Cardiac septum (tissue), 1 donor: ENCODE measurements at places on chromosomes 11 and 22. TPM values are rescaled to one million over a fixed set of nuclear protein-coding genes. Genes with fewer than 3 reads are reported as not detected.

The F2 gene
- total RNA-seq: not detected

GRCh38 chr11:14582793-14583192 is 60.8 kb upstream of the PDE3B start:
- no peak for DNase-seq

- DNase-seq: no peak
These were observed 112.1 kb downstream of the ATXN10 start for GRCh38 chr22:45783690-45784089.

DNA sequence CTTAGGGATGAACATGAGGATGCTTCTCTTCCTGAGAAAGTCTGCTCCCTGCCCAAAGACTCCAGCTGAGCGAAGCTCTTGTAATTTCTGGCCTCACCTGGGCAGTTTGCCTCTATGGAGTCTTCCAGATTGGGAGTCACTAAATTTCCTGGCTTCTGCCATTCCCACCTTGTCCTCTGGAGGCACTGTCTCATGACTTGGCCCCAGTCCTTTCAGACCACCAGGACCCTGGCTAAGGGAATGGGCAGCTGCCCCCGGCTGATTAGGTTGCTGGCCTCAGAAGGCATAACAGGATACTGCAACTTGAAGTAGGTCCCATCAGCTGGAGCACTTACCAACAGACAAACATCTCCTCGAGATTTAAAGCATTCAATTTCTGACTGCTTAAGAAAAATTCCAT is 128.1 kb upstream of the SPON1 start:
- no peak for DNase-seq

The SYT7 gene
- total RNA-seq: 9.3 TPM

The ANGPTL5 gene
- 1.9 TPM for total RNA-seq

GRCh38 chr22:47865626-47866025 is 1103.2 kb downstream of the TBC1D22A start:
- DNase-seq: no peak

DNA sequence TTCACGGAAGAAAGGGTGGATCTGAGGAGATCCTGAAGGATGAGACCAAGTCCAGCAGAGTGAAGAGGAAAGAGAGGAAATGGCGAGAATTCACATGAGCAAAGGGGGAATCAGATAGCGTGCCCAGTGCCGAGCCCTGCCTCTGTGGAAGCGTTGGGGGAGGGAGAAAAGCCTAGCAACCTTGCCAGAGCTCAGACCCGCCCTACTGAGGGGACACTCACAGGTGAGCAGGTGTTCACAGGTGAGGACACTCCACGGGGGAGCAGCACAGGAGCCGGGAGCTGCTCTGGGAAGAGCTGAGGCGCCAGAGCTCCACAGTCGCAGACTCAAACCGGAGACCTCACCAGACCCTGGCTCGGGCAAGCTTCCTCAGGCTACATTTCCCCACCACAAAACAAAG is 56.2 kb downstream of the MICAL3 start:
- DNase-seq: no peak

- DNase-seq: peak; percentile 36
These were observed 52.7 kb downstream of the RTL6 start for GRCh38 chr22:44445307-44445680.

- no peak for DNase-seq
These were observed 115.9 kb downstream of the FBXO7 start for GRCh38 chr22:32590556-32590955.

DNA sequence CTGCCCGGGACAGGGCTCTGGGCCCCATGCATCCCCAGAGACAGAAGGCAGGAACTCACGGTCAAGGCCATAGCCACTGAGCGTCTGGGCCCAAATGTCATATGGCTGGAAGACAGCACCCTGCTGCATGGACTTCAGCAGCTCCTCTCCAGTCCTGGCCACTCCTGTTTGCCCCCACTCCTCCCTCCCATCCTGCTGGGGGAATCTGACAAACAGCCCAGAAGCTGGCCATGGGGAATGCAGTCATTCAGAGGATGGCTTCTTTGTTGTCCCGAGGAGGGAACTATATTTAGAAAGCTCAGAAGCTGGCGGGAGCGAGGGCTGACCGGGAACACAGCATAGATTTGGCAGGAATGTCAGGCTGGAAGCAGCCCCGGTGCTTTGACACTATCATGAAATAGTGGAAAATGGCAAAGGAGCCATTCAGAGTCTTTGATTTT is 35.0 kb downstream of the DKK3 start:
- DNase-seq: peak; percentile 89

The ARVCF gene
- 46.8 TPM for total RNA-seq

- DNase-seq: no peak
These were observed 97.6 kb upstream of the BID start for GRCh38 chr22:17871726-17872458.

- peak; percentile 94 for DNase-seq
These were observed 589 bp upstream of the GNAZ start for GRCh38 chr22:23069502-23070357.

DNA sequence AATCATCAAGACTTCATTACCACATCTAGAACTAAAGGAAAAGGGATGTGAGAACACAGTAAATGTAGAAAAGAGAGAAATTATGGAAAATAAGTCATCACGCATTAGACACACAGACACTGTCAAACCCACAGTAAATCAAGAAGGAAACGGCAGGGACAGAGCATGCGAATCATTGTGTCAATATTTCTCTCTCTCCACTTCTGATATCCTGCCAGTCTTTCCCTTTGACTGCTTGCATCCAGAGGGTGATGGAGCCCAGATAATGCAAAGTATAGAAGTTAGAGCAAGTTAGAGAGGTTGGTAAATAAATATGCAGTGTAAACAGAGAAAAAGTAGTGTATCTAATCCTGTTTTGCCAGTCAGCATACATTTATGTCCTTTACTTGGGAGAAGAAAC is 706.8 kb upstream of the ANO3 start:
- no peak for DNase-seq

GRCh38 chr11:131290185-131290584 is 80.2 kb upstream of the NTM start:
- no peak for DNase-seq

DNA sequence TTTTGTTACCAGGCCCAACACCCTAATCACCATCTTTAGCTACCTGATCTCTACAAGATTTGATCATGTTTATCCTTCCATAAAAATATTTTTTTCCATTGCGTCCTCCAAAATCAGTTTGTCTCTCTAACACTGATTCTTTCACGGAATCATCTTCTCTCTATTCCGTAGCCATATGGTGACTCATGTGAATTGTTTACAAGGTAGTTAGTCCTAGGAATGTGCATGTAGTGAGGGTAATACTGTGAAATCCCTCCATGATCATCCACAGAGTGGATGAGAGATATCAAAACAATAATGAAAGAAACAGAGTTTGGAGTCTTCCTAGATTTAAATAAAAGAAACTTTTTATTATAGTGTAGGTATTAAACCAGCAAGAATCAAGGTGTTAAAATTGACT is 230.2 kb downstream of the METTL15 start:
- no peak for DNase-seq

DNA sequence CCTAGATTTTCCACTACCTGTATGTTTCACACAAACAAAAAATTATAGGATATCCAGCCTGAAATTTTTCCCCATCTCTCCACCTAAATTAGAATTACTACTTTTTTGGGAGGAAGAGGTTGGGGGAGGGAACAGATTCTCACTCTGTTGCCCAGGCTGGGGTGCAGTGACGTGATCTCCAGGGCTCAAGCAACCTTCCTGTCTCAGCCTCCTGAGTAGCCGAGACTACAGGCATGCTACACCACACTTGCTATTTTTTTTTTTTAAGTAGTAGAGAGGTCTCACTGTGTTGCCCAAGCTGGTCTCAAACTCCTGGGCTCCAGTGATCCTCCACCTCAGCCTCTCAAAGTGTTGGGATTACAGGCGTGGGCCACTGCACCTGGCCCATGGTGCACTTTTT is 9.5 kb downstream of the JAML start:
- DNase-seq: no peak

DNA sequence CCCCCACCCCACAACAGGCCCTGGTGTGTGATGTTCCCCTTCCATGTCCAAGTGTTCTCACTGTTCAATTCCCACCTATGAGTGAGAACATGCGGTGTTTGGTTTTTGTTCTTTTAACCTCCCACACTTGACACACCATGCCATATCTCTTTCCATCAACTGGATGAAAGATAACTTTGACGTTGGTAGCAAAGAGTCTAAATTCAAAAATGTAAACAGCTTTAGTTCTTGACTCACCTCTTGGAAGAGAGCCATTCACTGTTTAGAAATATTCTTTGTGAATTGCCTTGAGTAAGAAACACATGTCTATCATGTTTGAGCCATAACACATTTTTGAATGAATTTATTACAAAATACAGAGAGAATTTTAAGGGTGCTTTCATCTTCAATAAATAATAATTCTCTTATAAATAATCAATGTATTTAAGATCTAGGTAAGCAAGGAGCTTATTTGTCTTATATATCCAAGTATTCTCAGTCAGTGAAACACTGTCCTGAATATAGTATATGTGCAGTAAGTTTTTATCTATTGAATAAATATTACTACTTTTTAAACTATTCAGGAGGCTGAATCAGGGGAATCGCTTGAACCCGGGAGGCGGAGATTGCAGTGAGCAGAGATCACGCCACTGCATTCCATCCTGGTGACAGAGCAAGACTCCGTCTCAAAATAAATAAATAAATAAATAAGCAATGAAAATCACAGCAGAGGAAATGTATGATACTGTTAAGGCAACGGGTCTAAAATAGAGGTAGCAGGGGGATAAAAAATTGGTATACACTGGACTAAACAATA is 6.7 kb downstream of the CARD18 start:
- DNase-seq: no peak

The BCO2 gene
- total RNA-seq: 67.8 TPM

DNA sequence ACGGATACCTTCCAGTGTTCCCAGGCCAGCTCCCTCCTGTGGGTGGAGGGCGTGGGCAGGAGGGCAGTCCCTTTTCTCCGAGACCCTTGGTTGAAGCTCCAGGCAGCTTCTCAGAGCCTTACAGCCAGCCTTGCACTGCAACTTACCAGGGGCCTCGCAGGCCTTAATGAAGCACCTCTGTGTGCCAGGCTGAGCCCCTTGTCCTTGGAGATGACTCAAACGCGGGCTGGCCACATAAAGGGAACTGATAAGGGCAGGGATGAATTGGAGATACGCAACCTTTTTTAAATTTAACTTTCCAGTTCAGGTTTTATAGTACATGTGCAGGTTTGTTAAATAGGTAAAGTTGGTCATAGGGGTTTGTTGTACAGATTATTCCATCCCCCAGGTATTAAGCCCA is 72.7 kb downstream of the WNT7B start:
- no peak for DNase-seq

- DNase-seq: no peak
These were observed 1.6 kb downstream of the C1QTNF6 start for GRCh38 chr22:37186228-37186996.

DNA sequence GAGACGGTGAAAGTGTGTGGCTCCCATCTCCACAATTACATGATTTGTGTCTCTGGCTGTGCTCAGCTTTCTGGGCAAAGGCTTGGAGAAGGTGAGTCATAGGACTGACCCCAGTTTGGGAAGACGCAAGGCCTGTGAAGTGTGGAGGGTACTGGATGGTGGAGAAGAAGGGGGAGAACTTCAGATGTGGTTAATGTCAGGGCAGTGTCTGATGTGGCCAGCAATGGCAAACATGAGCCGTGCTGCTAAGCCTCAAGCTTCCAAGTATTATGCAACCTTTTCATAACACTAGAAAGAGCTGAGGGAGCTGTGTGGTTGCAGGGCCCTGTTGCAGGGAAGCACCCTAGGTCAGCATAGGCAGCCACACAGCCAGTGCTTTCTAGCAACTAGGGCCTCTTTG is 110.9 kb downstream of the NTM start:
- no peak for DNase-seq

DNA sequence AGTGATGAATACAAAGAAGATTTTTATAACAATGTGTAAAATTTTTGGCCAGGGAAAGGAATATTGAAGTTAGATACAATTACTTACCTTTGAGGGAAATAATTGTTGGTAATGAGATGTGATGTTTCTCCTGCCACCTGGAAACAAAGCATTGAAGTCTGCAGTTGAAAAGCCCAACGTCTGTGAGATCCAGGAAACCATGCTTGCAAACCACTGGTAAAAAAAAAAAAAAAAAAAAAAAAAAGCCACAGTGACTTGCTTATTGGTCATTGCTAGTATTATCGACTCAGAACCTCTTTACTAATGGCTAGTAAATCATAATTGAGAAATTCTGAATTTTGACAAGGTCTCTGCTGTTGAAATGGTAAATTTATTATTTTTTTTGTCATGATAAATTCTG is 5.3 kb downstream of the BIRC3 start:
- no peak for DNase-seq

GRCh38 chr11:44651535-44652155 is 75.1 kb upstream of the TSPAN18 start:
- no peak for DNase-seq

DNA sequence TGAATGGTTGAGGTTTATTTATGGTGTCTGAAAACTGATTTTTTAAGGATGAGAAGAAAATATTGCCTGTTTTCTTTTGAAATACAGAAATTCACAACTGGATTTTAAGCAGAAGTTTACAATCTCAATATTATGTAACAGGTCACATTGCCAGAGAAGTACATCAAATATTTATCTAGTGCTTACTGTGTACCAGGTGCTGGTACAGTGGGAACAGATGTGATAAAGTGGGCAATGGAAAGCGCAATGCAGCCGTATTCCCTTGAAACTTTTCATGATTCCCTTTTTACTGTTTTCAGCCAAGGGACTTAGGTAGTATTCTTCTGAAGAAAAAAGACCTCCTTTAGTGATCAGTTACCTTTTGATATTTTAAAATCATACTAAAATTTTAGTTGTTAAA is 49.6 kb downstream of the TTC17 start:
- DNase-seq: no peak

The KRTAP5-8 gene
- not detected for total RNA-seq

The GRAP2 gene
- total RNA-seq: 1.2 TPM

GRCh38 chr11:48103621-48104567 is 112.7 kb upstream of the OR4B1 start:
- DNase-seq: no peak

- DNase-seq: peak; percentile 81
These were observed 2.1 kb upstream of the PHLDB1 start for GRCh38 chr11:118605116-118605867.

- no peak for DNase-seq
These were observed 10.9 kb downstream of the AIP start for GRCh38 chr11:67493548-67494370.

The RNF141 gene
- total RNA-seq: 36.8 TPM

The SIK3 gene
- 47.4 TPM for total RNA-seq

The HEPHL1 gene
- total RNA-seq: not detected

The NRIP3 gene
- 1.0 TPM for total RNA-seq

GRCh38 chr11:103958475-103959215 is 77.8 kb upstream of the DDI1 start:
- DNase-seq: no peak

DNA sequence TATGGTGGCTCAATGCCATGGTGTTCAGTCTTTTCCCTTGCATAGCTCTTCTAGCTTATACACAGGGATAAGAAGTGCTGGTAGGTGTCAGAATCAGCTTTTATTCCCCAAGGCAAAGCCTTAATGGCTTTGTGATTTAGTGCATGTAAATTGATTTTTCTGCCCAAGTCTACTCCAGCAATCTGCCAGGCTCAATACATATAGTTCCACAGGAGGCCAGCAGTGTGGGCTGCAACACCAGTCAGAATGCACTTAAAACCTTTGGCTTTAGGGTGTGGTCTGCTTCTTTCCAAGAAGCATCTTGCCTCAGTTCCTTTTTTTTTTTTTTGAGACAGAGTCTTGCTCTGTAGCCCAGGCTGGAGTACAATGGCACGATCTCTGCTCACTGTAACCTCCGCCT is 14.5 kb upstream of the CAPRIN1 start:
- DNase-seq: no peak

GRCh38 chr11:66546966-66547661 is 411 bp downstream of the ACTN3 start:
- no peak for DNase-seq

GRCh38 chr11:11545285-11546275 is 76.2 kb downstream of the GALNT18 start:
- no peak for DNase-seq
